ENCODE measurements at places on chromosomes 12 and 14.

DNA sequence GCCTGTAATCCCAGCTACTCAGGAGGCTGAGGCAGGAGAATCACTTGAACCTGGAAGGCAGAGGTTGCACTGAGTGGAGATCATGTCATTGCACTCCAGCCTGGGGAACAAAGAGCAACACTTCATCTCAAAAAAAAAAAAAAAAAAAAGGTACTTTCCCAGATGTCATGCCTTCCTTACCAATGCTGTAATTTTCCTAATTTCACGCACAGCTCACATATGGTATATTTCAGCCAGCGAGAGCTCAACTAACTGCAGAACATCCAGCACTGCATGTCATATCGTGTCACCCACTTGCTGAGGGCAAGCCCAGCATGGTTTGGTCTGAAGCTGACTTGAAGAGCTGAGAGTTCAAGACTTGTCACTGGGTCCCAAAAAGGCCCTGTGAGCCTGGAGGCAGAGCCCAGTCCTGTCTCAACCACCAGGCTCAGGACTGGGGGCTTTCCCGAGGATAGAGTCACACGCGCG, 29.0 kb downstream of the NFKBIA start:
- DNase-seq = no peak

GRCh38 chr12:20055856-20056255, 312.5 kb upstream of the PDE3A start:
- DNase-seq = no peak

DNA sequence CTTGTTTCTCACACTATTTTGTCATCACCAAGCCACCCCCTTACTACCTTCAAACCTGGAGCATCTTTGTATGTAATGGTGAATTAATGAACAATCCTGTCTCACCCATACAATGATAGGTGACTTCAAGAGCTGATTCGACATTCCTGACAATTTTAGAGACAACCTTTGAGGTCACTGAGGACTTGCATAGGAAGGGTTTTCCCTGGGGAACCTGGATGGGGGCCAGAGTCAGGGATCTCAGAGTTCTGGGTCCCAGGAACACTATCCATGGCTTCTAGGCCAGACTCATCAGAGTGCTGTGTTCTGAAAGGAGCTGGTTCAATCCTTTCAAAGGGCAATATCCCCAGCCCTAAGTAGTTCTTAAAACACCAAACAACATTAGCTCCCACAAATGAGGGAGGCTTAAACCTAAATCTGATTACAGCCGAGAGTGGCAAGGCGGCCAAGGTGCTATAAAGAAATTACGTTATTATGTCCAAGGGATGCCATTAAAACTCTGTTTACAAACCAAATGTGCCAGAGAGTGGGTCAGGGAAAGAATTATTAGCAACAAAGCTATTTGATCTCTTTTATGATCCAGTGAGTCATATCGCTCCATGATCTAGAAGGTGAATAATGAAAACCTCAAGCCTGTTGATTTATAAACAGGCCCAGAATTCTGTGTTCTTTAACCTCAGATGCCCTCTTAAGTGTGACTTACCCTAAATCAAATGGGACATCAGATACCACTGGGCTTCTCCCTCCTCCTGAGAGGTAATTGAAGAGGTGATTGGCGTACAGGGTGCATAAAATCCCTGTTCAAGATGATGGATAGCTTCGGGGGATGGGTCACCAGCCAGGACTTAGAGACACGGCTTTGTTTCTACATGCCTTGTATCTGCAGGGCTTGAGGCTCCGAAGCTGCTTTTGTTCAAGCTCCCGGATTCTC, 230.2 kb upstream of the TBX3 start:
- no peak for DNase-seq

GRCh38 chr14:75636100-75636692, 24.5 kb downstream of the ERG28 start:
- DNase-seq = no peak

- DNase-seq = peak; percentile 73
Measured at GRCh38 chr12:2959505-2960389, 550 bp downstream of the TEAD4 start.
